ENCODE measurements at places on chromosomes 16 and 17.

- no peak for DNase-seq
These were observed 67.8 kb downstream of the MAF start for GRCh38 chr16:79532785-79533184.

DNA sequence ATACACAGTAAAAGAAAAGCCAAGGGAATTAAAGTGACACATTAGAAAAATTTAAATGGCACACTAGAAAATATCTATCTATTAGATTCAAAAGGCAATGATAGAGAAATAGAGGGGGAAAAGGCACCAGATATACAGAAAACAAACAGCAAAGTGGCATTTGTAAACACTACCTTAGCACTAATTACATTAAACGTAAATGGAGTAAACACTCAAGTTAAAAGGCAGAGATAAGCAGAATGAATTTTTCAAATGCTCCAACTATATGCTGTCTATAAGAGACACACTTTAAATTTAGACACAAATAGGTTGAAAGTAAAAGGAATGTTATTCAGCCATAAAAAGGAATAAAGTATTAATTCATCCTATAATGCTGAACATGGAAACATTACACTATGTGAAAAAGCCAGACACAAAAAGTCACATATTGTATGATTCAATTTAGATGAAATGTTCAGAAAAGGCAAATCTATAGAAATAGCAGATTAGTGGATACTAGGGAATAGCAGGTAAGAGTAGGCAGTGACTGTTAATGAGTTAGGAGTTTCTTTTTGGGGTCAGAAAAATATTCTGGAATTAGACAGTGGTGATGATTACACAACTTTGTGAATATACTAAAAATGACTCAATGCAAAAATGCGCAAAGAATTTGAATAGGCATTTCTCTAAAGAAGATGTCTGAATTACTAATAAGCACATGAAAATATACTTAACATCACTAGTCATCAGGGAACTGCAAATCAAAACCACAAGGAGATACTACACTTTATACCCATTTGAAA is 92.4 kb downstream of the BRIP1 start:
- DNase-seq, result no peak

DNA sequence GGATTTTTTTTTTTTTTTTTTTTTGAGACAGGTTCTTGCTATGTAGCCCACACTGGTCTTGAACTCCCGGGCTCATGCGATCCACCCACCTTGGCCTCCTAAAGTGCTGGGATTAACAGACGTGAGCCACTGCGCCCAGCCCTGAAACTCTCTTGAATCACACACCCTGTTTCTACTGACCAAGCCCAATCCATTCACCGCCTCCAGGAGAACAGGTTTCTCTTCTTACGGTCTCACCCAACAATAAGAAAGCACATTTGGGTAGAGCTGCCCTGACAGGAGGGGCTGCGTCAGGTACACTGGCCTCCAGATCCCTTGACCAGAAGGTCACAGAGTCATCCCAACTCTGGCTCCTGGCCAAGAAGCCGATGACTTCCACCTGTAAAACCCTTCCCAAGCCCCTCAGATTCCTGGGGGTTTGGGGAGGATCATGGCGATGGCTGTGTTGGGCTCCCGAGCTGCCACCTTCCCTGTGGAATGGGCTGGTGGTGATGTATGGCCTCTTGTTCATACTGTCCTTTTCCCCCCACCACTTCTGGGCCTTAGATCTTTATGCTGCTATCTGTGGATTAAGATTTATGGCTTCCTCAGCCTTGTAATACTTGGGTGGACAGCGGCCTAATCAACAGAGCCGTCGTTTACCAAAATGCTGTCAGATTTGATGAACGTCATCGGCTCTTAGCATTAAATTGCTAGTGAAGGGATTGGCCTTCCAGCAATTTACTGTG is 89.1 kb downstream of the KATNIP start:
- no peak for DNase-seq

GRCh38 chr16:50653633-50654519 is 27.2 kb downstream of the SNX20 start:
- DNase-seq, result no peak

DNA sequence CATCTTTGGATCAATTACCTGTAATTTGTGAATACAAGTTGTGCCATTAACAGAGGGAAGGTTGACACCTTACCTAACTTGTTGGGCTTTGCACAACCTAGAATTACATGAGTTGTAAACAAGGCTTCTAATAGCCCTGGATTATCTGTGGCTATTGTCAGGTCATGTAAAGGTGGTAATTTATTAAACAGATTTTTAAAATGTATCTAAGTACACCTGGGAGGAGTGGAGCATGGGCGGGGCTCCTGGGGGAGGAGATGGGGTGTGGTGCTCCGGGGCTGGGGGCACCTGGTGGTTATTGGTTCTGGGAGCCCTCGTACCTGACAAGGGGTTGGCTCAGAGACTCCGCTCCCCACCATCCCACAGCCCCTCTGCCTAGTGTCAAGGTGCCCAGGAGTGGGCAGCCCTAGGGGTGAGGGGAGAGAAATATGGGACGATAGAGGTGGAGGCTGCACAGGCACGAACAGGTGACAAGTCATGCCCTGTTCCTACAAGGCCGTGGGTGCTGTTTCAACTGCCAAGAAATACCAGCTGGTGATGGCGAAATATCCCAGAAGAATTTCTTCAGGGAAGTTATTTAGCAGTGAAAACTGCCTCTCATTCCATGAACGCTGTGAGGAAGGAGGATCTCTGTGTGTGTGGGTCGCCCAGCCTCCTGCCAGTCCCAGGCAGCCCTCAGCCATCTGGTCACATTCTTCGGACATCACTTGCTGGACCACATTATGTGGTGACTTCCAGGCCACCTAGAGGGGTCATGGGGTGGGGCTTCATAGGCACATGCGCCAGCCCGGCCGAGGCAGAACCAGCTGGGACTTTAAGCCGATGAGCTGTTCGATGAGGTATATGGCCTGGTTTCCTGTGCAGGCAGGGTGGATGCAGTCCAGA is 55.5 kb upstream of the IRX3 start:
- no peak for DNase-seq

DNA sequence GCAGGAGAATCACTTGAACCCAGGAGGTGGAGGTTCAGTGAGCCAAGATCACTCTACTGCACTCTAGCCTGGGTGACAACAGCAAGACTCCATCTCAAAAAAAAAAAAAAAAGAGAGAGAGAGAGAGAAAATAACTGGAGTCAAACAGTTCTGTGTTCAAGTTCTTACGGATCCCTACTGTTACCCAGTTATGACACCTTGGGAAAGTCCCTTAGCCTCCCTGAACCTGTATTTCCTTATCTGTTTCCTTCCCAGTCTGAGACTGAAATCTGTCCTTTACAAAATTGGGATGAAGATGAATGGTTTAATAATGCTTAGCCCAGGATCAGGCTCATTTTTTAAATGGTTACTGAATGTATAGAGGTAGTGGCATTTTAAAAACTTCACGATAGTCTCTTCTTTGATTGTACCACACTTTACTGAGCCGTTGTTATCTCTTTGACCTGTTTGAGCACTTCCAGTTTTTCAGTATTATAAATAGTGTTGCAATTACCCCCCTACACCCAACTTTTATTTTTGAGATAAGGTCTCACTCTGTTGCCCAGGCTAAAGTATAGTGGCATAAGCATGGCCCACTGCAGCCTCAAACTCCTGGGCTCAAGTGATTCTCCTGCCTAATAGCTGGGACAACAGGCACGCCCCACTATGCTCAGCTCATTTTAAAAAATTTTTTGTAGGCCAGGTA is 17.1 kb downstream of the ZNF768 start:
- no peak for DNase-seq
